ENCODE measurements at places on chromosomes 4 and X. TPM values are rescaled to one million over a fixed set of nuclear protein-coding genes. Genes with fewer than 3 reads are reported as not detected.

Gene GPR143
- total RNA-seq: 3.6 TPM

Gene SCML2
- total RNA-seq: 0.88 TPM

Gene VCX3A
- total RNA-seq: not detected

Gene TBCK
- total RNA-seq: 21.8 TPM

Gene TLR3
- total RNA-seq: 3.7 TPM

Gene TCEAL3
- total RNA-seq: 10.8 TPM

Gene GNRHR
- total RNA-seq: not detected

Measured in epithelial cell of alveolus of lung (primary cell).